ENCODE measurements at places on chromosomes 7 and 10.

DNA sequence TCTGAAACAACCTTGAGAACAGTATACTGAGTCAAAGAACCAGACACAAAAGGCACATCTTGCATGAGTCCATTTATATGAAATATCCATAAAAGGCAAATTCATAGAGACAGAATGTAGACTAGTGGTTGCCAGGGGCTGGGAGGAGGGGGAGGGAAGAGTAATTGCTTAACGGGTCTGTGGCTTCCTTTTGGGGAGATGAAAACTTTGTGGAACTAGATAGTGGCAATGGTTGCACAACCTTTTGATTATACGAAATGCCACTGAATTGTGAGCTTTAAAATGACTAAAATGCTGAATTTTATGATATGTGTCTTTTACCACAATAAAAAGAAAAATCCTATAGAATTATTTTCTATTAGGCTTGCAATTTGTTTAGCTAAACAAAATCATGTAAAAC is 16.8 kb downstream of the ADRB1 start:
- no peak for DNase-seq

DNA sequence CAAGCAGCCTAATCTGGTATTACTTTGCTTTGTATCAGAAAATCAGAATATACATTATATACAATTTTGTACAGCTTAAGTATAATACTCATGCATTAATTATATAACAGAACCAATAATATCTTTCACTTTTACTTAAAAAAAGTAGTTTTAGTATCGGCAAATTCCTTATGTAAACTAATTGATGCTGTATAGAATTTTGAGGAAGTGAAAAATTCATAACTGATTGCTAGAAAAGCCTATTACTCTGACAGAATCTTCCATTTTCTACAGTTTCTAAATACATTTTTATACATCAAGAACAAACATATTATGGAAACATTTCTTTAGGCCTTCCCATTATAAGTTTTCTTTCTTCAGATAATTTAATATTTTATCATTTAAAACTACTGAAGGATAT is 124.0 kb upstream of the GPR22 start:
- DNase-seq, result no peak

GRCh38 chr7:5063698-5064097 is 18.0 kb downstream of the RBAK start:
- DNase-seq, result no peak

GRCh38 chr7:43108255-43109011 is 4.0 kb upstream of the HECW1 start:
- peak; percentile 64 for DNase-seq

- DNase-seq, result no peak
These were observed 27.4 kb upstream of the PLA2G12B start for GRCh38 chr10:72981882-72982529.

DNA sequence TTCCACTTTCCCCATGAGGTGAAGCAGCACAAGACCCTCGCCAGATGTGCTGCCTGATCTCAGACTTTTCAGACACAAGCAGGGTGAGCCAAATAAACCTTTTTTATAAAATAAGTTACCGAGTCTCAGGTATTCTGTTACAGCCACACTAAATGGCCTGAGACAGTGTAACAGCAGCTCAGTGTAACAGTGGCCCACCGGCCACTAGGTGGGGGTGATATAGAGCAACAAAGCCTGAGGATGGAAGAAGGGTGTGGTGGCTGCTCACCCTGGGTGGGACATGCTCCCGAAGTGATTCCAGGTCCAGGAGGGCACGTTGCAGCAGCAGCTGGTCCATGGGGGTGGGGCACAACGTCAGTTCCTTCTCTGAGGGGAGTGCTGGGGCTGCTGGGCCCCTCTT is 44.6 kb downstream of the BMS1 start:
- DNase-seq, result no peak

- DNase-seq, result no peak
These were observed 62.4 kb downstream of the TMEM209 start for GRCh38 chr7:130142654-130143333.

GRCh38 chr10:36349445-36350078 is 707.5 kb upstream of the FZD8 start:
- DNase-seq, result no peak

GRCh38 chr7:45627691-45628456 is 53.7 kb downstream of the ADCY1 start:
- DNase-seq, result no peak

GRCh38 chr10:17081431-17081830 is 48.2 kb downstream of the CUBN start:
- DNase-seq, result no peak

DNA sequence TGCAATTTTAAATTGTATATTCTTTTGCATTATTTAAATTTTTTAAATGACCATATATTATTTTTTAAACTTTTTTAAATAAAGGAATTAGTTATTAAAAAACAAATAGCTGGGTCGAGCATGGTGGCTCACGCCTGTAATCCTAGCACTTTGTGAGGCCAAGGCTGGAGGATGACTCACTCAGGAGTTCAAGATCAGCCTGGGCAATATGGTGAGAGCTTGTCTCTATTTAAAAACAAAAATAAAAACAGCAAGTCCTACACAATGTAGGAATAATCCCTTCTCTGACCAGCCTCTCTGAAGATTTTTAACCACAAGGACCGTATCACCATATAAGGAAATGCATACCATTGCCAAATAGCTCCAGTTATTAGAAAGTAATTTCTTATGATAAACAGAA is 19.6 kb downstream of the NOC3L start:
- DNase-seq, result no peak

DNA sequence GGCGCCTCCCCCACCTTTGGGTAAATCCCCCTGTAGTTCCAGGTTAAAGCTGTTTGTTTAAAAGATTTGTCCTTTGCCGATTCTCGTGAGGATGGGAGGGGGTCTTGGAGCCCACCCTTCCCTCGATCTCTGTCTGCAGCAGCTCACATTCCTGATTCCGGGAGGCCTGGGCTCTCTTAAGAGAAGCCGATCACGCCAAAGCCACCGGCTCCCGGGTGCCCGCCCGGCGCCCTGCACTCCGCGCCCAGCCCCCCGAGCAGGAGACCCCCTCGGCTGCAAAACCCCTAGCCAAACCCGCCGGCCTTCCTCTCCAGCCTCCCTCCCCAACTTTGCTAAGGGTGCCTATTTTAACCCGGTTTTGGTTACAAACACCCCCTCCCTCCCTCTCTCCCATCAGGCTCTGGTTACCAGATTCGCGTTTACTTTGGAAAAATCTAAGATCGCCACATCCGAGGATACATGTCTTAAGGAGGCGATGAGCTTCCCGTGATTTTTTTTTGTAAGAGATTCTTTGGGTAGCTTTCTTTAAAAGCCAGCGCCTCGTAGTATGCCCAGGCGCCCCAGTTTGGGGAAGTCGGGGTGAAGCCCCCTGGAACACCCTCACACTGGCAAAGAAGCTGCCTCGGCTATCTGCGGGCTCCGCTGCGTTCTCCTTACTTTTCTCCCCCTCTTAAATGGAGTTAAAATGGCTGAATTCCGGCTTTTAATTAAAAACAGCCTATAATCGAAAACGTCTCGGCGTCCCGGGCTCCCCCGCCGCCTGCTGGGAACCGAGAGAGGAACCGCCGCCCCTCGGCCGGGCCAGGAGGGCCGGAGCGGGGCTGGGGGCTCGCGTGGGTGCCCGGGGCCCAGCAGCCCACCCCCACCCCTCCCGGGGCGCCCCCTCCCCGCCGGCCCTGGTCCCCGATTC is 983 bp downstream of the TNRC18 start:
- DNase-seq, result peak; percentile 86

GRCh38 chr7:150371131-150371995 is 2.7 kb downstream of the REPIN1 start:
- DNase-seq, result no peak

GRCh38 chr7:71497256-71497946 is 365.5 kb downstream of the GALNT17 start:
- DNase-seq, result no peak

- no peak for DNase-seq
These were observed 238.5 kb upstream of the KMT2E start for GRCh38 chr7:104775531-104775930.

- no peak for DNase-seq
These were observed 5.8 kb upstream of the ESYT2 start for GRCh38 chr7:158834878-158835784.

DNA sequence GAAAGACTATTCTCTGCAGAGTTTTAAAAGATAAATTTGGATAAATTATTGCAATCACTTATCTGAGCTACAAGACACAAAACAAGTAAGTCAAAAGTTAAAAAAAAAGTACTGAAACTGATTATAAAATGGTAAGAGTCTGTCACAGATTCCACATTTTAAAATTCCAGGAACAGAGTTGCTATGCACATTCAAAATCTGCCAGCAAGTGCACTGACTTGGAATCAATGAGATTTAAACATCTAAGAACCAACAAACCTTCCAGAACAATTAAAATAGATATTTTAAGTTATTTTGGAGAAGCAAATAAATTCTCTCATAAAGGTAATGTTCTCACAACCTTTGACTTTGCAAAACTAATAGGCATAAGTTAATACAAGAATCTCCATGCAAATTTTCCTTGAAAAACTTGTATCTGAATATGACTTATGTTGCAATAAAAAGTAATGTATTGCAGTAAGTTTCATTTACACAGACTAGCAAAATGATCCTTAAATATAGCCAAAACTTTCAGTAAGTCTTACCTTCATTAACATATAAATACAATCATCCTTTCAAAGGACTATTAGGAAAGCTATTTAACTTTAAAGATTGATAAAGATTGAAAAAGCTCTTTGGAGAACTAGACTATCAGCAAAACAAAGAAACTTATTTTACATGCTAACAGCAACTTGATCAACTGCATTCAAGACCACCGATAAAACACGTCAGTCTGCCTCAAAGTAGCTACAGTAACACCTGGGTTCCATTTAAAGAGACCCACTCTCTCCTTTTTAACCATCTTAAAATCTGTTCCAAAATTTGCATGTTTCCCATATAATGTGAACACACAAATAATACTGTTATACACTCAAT is 4.4 kb downstream of the ETV1 start:
- DNase-seq, result no peak

- no peak for DNase-seq
These were observed 125.8 kb downstream of the ANKRD7 start for GRCh38 chr7:118350260-118350659.

DNA sequence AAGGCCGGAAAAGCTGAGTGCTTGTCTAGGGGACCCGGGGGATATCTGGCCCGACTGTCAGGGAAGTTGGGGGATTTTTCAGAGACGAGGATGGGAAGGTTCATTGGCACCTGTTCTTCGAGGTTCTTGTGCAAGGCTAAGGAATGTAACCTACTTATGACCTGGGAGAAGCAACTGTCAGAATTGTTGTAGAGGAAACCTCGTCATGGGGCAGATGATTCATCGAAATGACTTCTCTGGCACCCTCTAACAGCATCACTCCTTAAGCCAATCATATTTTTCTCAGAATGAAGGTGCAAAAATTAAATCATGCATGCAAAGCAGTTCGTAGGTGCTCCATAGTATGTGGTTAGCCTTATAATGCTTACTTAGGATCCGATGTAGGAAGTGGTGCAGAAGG is 58.6 kb downstream of the PLXDC2 start:
- no peak for DNase-seq

GRCh38 chr10:125062227-125062913 is 98.0 kb downstream of the CTBP2 start:
- DNase-seq, result no peak

DNA sequence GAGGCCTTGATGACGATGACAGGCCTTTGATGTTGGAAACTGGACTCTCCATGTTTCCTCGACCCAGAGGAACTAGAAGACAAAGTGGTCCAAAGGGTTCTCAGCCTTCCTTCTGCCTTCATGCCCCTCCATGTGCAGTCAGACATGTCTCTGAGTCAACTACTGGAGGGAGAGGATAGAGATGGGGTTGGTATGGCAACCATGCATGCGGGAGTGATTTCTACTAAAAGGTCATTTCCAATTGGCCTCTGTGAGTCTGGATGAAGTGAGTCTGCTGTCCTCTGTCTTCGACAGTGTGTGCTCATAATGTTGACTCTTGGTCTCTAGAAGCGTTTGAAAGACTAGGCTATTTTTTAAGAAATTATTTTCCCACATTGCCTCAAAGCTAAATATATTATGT is 29.2 kb downstream of the STK17A start:
- no peak for DNase-seq

- no peak for DNase-seq
These were observed 1.9 kb upstream of the LRRC18 start for GRCh38 chr10:48941427-48942075.

DNA sequence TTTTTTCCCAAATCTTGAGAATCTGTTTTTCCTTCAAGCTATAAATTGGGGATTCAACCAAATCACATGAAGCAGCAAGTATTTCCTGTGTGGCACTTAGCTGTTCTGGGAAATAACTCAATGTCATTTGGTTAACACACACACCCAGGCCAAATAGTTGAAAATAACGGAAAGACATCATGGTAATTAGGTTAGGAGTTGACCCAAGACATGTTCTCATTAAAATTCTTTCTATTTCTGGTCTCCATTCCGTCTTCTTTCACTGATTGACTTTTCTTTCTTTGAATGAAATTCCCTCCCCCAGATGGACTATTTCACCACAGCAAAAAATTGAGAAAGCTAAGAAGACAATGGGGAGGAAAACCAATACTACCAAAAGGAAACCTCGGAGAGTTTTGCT is 30.5 kb downstream of the NRP1 start:
- no peak for DNase-seq

GRCh38 chr7:94298943-94299342 is 95.8 kb upstream of the COL1A2 start:
- DNase-seq, result no peak

GRCh38 chr10:109156396-109156795 is 766.9 kb downstream of the XPNPEP1 start:
- DNase-seq, result no peak

DNA sequence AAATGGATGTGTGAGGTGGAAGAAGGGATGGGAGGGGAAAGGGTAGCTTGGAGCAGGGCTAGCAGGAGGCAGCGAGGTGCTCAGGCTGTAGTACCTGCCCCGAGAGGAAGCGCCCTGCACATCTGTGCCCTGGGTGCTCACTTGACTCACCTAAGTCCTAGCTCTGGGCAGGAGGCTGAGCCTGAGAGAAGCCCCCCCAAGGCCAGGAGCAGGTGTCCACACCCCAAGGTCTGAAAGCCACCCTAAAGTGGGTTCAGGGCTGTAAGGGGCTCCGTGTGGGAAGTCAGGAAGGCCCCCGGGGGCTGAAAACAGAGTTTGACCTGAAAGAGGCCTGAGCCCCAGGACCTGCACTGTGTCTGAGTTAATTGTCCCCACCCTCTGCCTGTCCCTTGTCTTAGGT is 95.8 kb upstream of the PODXL start:
- no peak for DNase-seq

DNA sequence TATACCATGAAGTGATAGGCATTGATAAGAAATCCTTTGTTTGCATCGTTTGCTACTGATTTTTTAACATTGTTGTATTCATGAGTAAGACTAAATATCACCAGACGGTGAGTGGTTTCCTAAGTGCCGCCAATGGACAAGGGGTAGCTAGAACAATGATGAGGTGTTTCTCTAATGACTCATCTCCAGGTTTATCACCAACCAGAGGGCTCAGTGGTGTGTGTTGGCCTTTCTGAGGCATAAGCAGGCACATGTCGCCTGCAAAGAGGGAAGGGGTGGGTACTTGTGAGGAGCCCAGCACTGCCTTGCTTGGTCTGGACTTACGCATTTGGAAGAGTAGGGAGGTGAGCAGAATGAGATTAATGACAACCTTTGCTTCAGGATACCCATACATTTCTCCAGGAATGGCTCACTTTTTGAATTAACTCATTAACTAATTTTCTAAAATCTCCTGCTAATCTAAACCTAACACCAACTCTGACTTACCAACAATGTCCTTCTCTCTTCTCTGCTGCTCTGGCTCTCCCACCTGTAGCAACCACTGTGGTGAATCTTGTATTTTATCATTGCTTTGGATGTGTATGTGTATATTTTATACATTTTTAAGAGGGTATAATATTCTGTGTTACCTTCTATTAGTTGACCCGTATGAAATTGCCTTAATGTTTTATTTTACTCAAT is 722.6 kb downstream of the GRID1 start:
- no peak for DNase-seq

GRCh38 chr7:110994028-110994967 is 96.6 kb upstream of the LRRN3 start:
- DNase-seq, result no peak

Data from left lung (tissue), 14 donors.